ENCODE measurements at places on chromosomes 12 and 14. TPM values are rescaled to one million over a fixed set of nuclear protein-coding genes. Genes with fewer than 3 reads are reported as not detected.

Gene RTN1
- 0.27 TPM for total RNA-seq

Gene TRMT61A
- total RNA-seq, result 9.2 TPM

Gene SYNDIG1L
- not detected for total RNA-seq

DNA sequence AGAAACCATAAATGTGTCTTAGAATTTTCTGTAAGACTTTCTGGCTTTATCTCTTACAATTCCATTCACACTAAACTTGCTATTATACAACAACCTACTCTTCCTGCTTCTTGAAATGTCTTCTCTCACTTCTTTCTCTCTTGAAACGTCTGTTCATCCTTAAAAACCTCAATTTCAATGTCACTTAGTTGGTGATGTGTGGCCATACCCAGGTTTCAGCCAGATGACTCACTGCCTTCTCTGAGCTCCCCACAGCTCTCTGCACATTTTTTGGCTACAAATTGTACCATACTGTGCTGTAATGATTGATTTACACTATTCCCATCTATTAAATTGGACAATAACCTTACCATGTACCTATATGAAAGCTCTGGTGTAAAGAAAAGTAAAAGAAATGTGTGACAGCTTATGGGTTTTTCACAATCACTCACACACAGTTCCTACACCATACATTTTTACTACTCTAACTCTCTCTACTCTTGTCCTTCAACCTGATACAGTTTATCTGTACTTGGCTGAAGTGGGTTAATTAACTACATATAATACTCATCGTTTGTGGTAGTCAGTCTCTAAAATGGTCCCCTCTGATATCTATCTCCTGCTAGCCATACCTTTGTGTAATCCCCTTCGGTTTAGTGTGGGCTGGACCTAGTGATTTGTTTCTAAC is 222.1 kb downstream of the NELL2 start:
- no peak for DNase-seq

GRCh38 chr14:56816574-56817391 is 6.5 kb upstream of the OTX2 start:
- no peak for DNase-seq

DNA sequence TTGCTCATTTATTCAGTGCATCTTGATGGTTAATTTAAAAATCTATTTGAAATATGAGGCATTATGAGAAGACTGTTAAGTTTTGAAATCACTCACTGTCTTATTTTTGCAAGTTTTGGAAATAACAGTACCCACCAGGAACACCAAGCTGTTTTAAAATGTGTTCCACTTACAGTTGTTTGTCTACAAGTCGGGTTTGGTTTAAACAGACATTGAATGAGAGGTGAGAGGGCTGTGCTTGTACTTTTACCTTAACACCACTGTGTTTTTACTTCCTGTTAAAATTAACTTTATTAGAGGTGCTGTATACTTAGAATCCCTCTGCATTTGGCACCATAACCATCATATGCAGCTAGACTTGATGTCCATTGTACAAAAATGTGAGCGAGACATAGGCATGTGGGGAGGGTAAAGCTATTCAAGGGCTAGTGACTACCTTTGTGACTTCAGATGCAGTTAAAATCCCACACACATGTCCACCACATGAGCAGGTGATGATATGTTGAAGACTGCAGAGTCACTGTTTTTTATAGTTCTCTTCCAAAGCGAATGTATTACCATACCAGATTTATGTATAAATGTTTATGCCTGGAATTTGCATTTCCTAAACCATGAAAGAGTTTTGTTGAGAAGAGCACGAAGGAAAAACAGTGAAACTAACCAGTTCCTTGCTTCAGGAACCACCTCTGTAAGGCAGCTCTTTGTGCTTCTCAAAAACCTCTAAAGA is 12.9 kb downstream of the ELK3 start:
- DNase-seq, result no peak

DNA sequence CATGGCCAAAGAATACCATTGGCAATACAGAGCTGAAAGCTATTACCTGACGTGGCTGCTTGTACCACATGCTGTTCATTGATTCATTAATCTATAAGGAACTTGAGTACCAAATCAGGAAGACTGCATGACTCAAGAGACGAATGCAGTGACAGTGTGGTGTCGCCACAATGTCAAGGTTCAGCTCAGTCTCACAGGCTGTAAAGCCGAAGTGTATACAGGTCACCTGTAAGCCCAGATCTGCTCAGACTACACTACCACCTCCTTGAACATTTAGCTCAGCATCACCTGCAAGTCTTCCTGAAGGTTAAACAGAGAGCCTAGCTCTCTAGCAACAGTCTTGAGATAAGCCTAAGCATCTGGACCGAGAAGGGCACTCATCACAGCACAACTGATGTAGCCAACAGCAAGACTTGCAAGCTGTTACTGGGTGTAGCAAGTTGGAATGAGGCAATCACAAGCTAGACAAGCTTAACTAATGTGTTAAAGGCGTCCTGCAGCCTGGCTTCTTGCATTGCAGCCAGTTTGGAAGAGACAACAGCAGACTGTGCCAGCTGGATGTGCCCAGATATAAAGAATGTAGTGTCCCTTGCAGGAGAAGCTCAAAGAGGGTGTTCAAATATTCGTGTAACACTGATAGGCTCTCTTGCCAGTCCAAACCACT is 21.0 kb downstream of the TMTC1 start:
- peak; percentile 56 for DNase-seq
